IMR-90 (cell line): ENCODE measurements at places on chromosomes 6 and 20.

DNA sequence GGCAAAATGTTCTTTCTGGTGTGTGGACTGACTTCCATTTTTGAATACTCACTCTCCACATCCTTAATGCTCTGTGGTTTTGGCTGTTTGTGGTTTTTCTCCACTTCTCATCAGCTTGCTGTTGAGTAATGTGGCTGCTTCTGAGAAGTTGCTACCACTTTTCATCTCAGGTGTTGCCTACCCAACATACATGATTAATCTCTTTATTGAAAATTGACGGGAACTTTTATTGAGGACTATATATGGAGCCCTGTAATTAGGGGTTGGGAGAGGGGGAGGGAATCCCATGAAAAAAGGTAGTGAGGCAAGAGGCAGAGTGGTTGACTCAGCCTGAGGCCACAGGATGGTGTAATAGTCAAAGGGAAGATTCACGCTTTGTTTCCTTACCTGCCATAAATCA is 17.6 kb downstream of the IL22RA2 start:
- no peaks in the 10 kb centered on the region for H3K4me1 ChIP-seq
- no peak for DNase-seq
- H3K27me3 ChIP-seq = no peaks in the 10 kb centered on the region; the same call in 1 of the 2 replicates
- no peak overlapping the region for H3K4me3 ChIP-seq
- no peak overlapping the region for H3K27ac ChIP-seq
- H3K36me3 ChIP-seq = no peaks in the 10 kb centered on the region

DNA sequence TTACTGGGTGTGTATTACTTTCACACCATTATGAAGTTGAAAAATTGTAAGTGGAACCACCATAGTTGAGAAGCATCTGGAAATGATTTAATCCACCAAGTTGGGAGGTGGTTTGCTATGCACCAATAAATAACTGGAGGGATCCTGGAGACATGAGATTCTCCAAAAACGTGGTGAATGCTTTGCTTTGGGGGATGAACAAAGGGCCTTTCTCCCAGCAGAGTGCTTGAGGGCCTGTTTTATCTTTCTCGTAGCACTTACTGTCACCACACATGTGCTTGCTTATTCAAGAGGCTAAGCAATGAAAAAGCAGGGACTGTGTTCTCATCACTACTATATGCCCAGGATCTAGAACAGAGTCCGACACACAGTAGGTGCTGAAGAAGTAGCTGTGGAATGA is 371.1 kb downstream of the DHX35 start:
- no peaks in the 10 kb centered on the region for H3K36me3 ChIP-seq
- no peak overlapping the region for H3K4me3 ChIP-seq

GRCh38 chr20:22728146-22728745 is 143.9 kb upstream of the FOXA2 start:
- H3K36me3 ChIP-seq = no peaks in the 10 kb centered on the region
- no peak for DNase-seq
- no peak overlapping the region for H3K4me3 ChIP-seq
- H3K27me3 ChIP-seq = peaks cover 2% of the 10 kb centered on the region; the same call in 1 of the 2 replicates

- H3K36me3 ChIP-seq = no peaks in the 10 kb centered on the region
These were observed 87.7 kb upstream of the NOX3 start for GRCh38 chr6:155543166-155543847.

- no peaks in the 10 kb centered on the region for H3K4me1 ChIP-seq
- no peaks in the 10 kb centered on the region for H3K36me3 ChIP-seq
- H3K27ac ChIP-seq = no peak overlapping the region
- H3K4me3 ChIP-seq = no peak overlapping the region
- peaks cover 25% of the 10 kb centered on the region for H3K27me3 ChIP-seq
These were observed 203.3 kb upstream of the TAB2 start for GRCh38 chr6:149114167-149114566.
